ENCODE measurements at places on chromosomes 12 and 14. TPM values are rescaled to one million over a fixed set of nuclear protein-coding genes. Genes with fewer than 3 reads are reported as not detected.

The OR4E2 gene
- not detected for total RNA-seq

The KMT2D gene
- total RNA-seq, result 114 TPM

The DAO gene
- not detected for total RNA-seq

The CD27 gene
- total RNA-seq, result 2.3 TPM

The NPFF gene
- total RNA-seq, result not detected

The KCNK10 gene
- total RNA-seq, result not detected

The FAM186B gene
- total RNA-seq, result 0.65 TPM

The B3GNT4 gene
- 0.30 TPM for total RNA-seq

The MSRB3 gene
- 47.3 TPM for total RNA-seq

The KRT79 gene
- 3.9 TPM for total RNA-seq

The TDRD9 gene
- 8.5 TPM for total RNA-seq

The YARS2 gene
- 18.5 TPM for total RNA-seq

The TMEM63C gene
- 0.27 TPM for total RNA-seq
